Stimulated activated CD4-positive, alpha-beta T cell treated with anti-CD3 and anti-CD28 coated beads, Interleukin-2, amount 100 ng/mL, for 4 hours (primary cell): ENCODE measurements at places on chromosomes 6 and 20.

DNA sequence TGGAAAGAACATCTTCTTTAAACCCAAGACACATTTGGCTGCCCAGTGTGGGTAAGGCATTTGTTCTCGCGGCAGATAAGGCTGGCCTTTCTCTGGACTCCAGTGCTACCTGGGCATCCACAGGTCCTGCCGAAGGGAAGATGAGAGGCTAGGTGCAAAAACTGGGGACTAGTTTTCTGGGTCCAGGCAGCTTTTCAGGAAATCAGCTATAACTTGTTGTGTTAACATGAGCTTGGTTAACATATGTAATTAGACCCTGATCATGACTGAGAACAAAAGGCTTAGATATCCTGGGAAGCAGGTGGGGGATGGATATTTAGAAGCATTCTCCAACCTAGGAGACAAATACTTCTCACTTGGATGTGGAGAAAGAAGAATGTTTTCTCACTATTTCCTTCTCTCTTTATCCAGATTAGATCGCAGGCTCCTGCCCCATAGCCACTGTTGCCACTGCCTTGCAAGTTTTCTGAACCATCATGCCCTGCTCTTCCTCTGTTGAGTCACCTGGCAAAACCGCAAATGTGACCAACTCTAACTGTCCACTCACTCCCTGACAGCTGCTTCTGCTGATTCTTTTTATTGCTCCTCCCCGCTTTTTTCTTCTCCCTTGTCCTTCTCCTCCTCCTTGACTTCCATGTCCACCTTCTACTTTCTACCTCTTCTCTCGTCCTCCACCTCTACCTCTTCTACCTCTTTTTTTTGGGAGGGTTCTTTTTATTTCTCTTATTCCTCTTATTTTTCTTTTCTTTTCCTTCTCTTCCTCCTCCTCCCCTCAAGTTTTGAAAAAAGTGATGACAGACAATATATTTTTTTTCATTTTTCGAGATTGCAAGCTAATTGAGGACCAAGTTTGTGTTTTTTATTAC lies 258.1 kb downstream of the UTRN start:
- no peak for DNase-seq

DNA sequence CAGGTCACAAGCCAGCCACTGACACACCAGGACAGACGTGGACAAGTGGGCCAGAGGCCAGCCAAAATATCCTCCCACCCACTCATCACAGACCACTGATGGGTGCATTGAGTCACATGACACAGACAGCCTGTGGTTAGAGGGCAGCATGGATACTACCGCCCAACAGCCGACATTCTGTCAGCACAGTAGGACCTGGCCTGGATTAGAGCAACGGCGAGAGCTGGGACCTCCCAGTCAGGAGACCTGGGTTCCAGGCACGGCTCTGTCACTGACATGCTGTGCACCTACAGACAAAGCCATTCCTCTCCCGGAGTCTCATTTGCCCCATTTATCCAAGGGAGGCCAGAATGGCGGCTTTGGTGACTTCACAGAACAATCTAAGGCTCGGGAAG lies 8.0 kb downstream of the ZNF335 start:
- no peak for DNase-seq

DNA sequence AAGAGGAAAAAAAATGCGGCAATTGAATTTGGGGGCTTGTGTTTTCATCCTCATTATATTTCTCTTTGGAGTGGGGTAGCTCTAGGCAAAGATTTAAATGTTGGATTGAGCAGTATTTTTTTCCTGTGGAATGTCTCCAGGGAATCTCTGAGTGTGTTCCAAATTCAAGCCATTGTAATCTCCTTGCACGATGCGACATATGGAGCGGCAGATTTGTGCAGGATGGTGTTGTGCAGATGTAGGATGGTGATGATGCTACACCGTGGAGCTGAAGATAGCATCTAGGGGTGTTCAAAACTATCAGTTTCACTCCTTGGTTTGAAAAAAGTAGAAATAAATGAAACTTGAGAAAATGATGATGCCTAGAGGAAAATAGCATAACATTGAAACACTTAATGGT lies 777.5 kb upstream of the EPHA7 start:
- no peak for DNase-seq

GRCh38 chr6:168030218-168030746 lies 32.8 kb downstream of the KIF25 start:
- no peak for DNase-seq

DNA sequence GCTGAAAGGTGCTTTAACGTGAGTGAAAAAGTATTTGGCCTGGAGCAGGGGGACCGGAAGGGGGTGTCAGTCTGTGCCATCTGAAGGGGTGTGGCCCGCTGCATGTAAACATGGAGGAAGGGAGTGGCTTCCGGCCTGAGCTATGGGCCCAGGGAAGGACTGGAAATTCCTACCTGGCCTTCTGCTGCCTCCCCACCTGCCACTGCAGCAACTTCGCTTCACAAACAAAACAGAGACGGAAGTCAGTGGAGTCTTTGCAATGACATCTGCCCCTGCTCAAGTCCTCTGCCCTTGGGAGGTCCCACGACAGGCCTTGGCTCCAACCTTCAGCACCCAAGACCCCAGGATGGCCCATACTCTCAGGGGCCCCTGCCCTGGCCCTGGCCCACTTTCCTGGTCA lies 28.1 kb upstream of the FOXP4 start:
- DNase-seq: no peak

DNA sequence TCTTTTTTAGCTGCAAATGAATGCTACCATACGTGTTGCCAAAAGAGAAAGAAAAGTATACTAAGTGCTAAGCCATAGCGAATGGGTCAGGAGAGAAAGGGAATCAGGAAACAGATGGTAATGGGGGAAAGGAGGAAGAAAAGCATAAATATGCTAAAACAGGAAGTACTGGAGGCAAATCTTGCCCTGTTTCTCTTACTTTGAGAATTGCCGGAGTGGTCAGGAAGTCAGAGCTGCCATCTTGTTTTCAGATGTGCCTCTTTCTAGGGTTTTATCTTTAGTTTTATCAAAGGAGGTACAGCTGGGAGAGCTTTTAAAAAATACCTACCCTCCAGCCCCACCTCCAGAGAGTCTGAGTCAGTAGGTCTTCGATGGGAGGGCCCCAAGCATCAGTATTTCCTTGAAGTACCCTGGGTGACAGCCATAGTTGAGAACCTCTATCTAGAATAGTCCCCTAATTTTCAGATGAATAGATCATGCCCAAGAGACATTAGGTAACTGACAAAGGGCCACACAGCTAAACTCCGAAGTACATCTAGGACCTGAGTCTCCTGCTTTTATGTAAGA lies 193.3 kb downstream of the CLIC5 start:
- no peak for DNase-seq

DNA sequence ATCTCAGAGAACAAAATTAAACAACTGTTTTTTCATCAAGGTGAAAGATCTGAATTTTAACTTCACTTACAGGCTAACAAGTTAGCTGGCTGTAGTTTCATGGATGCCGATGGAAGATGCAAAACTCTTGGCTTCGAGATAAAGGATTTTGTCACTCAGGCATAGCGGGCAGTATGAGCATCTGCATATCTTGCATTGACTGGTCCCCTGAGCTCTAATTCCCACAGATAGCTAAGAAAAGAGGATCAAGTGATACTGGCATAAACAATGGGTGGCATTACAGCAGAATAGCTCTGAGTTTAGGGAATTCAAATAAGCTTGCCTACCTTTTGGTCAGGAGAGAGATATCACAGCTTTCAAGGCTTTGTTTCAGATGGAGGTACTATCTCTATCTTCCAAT lies 1.8 kb upstream of the CLVS2 start:
- no peak for DNase-seq

GRCh38 chr6:132730560-132730959 lies 16.7 kb upstream of the VNN1 start:
- no peak for DNase-seq

GRCh38 chr20:35085477-35086225 lies 7.0 kb downstream of the TRPC4AP start:
- DNase-seq: no peak

- DNase-seq: no peak
Observed at GRCh38 chr6:40287296-40287850, 299.8 kb downstream of the LRFN2 start.

DNA sequence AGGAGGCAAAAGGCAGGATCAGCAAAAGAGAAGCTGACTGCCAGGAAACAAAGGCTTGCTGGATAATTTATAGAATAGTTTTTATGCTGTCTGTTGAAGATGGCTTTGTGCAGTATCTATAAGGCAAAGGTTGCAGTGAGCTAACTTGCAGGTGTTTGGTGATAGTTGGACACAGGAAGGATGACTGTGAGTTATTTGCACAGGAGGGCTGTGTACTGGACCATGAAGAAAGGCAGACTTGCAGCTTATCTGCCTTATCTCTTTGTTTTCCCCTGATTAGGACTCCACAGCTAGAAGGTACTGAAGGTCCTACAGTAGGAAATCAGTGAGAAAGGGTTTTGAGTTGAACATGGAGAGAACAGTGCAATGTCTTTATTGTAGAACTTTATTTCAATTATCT lies 2.1 kb downstream of the BTN1A1 start:
- no peak for DNase-seq

DNA sequence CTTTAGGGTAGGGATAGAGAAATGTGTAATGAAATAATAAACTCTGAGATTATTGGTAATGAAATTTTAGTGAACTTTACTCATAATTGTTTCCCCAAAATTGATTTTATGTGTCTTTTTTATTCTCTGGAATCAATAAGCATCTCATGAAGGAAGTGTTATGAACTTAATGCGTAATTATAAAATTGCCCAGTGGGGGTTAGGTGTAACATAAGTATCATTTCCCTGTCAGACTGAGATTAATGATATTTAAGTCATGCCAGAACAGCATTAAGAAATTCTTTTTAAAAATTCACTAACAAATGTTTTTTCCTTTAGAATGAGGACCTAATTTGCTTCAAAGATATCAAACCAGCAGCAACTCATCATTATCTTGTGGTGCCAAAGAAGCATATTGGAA lies 10.0 kb downstream of the HINT3 start:
- no peak for DNase-seq

- DNase-seq: no peak
Observed at GRCh38 chr20:51365670-51366069, 176.8 kb downstream of the NFATC2 start.

DNA sequence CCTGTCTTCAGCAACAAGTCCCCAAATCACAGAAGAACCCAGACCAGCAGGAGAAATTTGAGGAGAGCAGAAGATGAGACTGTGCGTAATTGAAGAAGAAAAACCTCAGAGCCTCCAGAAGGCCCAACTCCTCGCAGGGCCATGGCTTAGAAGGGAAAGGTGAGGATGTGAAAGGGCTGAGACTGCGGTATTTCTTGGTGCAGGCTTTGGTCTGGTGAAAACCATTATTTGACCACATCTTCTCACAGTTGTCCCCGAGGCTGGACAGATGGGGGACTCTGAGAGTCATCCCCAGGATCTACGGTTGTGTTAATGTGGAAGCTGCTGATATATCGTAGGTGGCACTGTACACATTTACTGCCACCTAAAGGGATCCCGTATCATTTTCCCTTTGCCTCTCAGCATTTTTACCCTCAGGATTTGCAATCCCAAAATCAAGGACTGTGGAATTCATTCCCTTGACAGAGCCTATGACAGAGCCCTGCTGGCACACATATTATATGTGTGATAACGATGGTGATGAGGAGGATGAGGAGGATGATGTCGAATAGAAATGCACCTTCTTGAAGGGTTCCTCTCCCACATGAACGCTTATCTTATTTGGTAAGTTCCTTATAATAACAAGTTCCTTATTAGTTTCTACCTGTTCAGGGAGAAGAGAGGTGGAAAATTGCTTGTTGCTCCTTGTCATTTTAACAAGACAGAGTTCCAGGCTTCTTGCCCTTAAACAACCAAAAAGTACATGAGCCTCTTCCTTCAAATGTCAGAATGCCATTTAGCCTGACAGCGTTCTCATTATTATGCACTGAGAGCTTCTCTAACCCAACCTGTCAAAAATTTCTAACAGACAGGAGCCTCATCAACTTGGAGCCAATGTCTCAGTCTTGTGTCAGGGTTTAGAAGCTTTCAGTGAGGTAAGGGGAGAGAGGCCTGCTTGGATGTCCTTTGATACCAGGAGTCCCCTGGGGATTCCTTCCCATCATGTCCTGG lies 135.8 kb downstream of the PXDC1 start:
- DNase-seq: no peak

- no peak for DNase-seq
Observed at GRCh38 chr6:168640768-168641167, 199.8 kb downstream of the SMOC2 start.

- no peak for DNase-seq
Observed at GRCh38 chr6:98695091-98695801, 139.1 kb upstream of the POU3F2 start.

- DNase-seq: no peak
Observed at GRCh38 chr6:122894791-122895190, 101.2 kb upstream of the CLVS2 start.
